ENCODE measurements at places on chromosomes 4 and X. TPM values are rescaled to one million over a fixed set of nuclear protein-coding genes. Genes with fewer than 3 reads are reported as not detected.

The C4orf51 gene
- polyA plus RNA-seq = not detected

- no peak for DNase-seq
Observed at GRCh38 chr4:88277711-88278225, 6.6 kb downstream of the PPM1K start.

DNA sequence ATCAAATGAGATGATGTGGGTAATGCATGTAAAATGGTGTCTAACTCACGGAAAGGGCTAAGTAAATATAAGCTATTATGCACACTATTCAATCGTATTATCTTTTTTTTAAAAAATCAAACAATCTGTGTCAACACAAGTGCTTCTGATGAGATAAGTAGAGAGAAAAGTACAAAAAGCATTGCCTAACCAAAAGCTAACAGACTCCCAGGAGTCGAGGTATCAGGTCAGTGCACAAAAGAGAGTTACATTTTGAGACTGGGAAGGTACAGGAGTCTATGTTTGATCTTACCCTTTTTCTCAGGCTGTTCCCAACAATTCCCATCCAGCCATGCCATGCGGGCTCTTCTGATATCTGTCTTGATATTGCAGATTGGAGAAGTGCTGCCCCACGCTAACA is 203.3 kb upstream of the ZIC3 start:
- no peak for DNase-seq

The TMPRSS11F gene
- not detected for polyA plus RNA-seq

DNA sequence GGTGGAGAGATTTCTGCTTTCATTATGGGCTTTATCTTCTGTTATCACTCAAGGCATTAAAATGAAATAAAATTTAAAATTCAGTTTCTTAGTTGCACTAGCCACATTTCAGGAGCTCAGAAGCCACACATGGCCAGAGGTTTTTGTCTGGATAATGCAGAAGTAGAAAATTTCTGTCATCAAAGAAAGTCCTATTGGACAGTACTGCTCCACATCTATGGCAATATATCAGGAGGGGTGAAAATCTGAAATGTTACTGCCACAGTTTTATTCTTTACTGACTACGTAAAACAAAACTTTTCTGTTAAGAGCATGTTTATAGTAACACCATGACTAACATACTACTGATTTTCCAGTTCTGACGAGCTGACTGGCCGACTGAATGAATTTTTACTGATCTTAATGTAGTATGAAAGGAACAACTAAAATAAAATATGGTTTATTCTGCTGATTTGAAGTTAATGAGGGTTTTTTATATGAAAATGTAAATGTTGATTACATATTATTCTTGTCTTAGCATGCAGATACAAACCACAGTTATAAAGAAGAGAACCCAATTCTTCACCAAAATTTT is 264.0 kb upstream of the HAND2 start:
- DNase-seq = no peak

GRCh38 chrX:16451334-16451733 is 198.6 kb upstream of the S100G start:
- no peak for DNase-seq

The CXCL5 gene
- polyA plus RNA-seq = 0.18 TPM

DNA sequence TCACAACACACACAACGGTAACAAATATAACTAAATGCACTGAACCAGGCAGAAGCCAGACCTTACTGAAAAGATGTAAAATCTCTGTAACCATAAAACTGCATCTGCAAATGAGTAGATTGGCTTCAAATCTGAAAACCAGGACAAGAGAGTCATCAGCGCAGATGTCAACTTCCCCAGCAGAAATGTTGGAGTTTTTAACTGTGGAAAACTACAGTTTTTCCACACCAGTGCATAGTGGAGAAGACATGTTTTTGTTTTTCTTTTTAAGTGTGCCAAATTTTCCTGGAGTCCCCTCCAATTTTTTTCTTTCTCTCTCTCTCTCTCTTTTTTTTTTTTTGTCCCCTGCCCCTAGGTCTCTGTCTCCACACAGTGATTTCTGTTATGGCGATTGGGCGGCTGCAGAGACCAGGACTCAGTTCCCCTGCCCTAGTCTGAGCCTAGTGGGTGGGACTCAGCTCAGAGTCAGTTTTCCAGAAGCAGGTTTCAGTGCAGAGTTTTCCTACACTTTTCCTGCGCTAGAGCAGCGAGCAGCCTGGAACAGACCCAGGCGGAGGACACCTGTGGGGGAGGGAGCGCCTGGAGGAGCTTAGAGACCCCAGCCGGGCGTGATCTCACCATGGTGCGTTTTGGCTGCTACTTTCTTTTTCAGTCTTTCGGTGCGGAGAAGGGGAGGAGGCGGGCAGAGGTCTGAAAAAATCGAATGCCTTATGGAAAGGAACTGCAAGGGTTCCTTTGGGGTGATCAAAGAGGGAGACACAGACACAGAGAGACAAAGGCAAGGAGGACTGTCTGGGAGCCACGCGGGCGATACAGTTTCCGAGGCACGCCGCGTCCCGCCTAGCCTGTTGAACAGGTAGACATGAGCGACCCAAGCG is at the start of gene GUCY1A1:
Gene GUCY1A1, plus strand, starts transcription at position 505 of the 878 bp plus-strand sequence. CDS start 30,020 bp downstream, outside the sequence.
- DNase-seq = no peak

GRCh38 chr4:3250438-3250955 is 1.5 kb downstream of the MSANTD1 start:
- no peak for DNase-seq

The TMSB15C gene
- polyA plus RNA-seq = 1.2 TPM

The NR3C2 gene
- polyA plus RNA-seq = 0.18 TPM

GRCh38 chrX:103453655-103454054 is 65.6 kb downstream of the RAB40A start:
- peak; percentile 61 for DNase-seq
